ENCODE measurements at places on chromosomes 6 and 20.

- no peak for DNase-seq
Observed at GRCh38 chr6:116397914-116398313, 27.2 kb downstream of the DSE start.

DNA sequence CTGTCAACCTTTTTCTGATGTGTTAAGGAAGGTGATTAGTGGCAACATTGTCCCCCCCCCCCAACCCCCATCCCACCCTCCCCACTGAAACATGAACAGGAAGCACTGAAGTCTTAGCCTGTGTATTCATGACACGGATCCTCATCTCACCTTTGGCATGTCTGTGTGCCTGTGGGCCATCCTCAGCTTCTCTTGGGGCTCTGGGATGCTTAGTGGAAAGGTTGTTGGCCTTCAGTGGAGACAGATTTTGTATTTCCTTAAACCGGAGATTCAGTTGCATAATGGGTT, 93.6 kb downstream of the RREB1 start:
- DNase-seq = no peak

- DNase-seq = no peak
Observed at GRCh38 chr20:23116311-23117089, 30.4 kb upstream of the CD93 start.

DNA sequence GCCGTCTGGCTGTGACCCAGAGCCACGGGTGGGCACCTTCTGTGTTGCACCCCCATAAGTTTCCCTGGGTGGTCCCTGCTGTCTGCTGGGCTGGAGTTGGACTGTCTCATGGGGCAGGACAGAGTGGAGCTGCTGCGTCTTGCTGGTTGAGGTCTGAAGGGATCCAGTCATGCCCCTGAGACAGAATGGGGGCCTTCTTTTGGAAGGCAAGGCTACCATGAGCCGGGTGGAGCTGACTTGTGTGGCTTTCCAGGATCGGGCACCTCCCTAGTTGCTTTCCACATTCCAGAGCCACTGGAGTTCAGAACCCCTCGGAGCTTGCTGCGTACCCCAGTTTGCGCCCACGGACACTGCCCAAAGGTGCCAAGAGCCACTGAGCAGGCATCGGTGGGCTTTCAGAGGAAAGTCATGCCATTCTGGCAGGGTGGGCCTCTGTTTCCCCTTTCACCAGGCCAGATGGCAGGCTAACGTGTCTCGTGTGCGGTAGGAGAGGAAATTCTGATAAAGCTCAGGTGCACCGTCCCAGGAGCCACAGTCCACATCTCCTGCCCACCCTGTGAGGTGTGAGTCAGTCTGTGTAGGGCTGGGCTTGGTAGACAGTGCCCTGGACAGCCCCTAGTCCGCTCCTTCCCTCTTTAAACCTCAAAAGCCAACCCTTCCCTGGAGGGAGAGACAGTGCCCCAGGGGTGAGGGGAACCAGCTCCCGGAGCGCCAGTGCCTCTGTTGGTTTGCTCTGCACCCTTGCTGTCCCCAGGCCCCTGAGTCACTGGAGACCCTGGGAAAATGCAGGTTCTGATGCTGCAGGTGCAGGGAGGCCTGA, 125.3 kb downstream of the SYCP2 start:
- DNase-seq = no peak

DNA sequence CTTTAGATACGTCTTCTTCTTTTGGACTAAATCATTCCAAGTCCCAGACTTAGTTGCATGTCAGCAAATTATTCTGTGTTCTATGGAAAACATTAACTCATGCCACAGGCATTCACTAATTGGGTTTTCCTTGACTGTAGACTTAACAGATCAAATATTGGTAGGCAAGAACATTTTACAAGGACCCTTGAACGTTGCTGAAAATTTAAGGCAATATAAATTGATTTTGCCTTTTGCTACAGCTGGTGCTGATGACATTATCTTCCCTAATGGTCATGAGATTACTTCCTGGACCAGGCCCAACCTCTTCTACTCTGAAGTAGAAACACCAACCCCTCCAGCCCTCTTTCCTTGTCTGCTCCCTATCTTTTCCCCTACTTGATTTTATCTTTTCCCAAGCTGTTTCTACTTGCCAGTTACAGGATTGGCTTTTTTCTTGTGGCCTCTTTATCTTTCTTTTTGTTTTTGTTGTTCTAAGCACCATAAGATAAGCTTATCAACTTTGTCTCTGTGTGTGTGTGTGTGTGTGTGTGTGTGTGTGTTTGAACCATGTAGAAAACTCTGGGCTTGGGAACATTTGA, 514.0 kb upstream of the SOX4 start:
- DNase-seq = no peak

- DNase-seq = no peak
Observed at GRCh38 chr20:16904751-16905150, 156.6 kb downstream of the OTOR start.

DNA sequence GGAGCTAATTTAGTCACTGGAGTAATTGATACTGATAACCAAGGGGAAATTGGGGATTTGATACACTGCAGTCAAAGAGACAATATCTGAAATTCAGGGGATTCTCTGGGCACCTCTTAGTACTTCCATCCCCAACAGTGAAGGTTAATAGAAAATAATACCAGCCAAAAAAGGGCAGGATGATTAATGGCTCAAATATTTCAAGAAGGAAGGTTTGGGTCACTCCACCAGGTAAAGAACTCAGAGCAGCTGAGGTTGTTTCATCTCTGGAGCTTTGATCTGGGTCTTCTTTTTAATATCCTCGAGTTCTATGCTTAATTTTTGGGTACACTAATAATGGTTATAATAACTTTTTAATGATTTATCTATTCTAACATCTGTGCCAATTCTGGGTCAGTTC, 70.8 kb downstream of the CDKAL1 start:
- no peak for DNase-seq

- DNase-seq = no peak
Observed at GRCh38 chr6:55255113-55255512, 72.2 kb upstream of the GFRAL start.

DNA sequence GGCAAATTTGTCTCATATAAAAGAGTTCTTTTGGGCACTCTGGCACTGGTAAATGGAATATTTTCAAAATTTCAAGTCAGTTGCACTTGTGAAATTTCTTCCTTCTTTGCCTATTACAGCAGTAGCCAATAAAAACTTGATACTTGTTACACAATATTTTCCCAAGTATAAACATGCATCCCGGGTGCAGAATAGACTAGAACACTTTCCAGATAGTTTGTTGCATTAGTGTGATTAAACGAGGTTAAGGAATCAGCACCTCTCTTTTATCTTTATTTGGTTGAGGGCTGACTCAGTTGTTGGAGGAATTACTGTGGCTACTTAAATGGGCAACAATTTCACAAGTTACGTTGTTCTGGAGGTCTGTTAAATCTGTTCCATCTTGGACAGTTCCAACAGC, 467.5 kb downstream of the CDKAL1 start:
- DNase-seq = peak; percentile 5

DNA sequence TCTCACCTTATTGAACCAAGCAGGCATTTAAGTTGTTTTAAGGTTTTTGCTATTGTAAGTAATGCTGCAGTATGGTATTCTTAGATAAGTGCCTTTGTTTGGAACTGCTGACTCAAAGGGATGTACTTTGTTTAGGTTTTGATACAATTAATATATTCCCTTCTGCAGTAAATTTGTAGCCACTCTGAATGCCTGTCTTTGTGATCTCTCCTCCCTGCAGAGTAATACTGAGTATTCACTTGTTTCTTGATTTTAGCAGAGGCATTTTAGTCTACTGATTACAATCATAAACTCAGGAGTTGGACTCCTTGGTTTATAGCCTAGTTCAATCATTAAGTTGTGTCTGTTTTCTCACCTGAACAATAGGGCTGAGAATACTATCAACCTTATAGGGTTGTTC, 13.4 kb downstream of the CDS2 start:
- no peak for DNase-seq

DNA sequence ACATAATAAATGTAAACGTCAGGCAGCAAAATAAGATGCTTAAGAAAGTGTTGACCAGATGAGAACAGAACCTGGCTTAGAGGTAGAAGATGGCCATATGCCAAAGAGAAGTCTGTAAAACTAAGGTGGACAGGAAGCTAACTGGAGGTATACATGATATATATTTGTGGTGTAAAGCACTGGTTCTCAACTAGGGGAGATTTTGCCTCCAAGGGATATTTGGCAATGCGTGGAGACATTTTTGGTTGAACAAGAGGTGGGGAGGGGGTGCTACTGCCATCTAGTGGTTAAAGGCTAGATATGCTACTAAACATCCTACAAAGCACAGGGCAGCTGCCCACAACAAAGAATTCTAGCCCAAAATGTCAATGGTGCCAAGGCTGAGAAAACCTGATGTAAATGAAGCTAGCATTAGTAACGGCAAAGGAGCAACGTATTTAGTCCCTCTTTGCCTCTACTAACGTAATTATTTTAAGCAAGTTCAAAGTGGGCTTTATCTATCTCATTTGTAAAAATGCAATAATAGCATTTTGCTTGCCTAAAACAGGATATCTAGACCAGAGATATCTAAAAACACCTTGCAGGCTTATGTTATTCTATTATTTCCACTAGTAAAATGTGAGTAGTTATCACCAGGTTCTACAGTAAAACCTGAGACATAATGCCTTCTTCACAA, 182.6 kb downstream of the RNGTT start:
- peak; percentile 5 for DNase-seq

- no peak for DNase-seq
Observed at GRCh38 chr20:16171180-16171579, 402.1 kb downstream of the KIF16B start.

All from prostate gland (tissue), 2 donors.